Inflammatory macrophage treated with lipopolysaccharide for 4 hours (primary cell): ENCODE measurements at places on chromosomes 16 and 17.

DNA sequence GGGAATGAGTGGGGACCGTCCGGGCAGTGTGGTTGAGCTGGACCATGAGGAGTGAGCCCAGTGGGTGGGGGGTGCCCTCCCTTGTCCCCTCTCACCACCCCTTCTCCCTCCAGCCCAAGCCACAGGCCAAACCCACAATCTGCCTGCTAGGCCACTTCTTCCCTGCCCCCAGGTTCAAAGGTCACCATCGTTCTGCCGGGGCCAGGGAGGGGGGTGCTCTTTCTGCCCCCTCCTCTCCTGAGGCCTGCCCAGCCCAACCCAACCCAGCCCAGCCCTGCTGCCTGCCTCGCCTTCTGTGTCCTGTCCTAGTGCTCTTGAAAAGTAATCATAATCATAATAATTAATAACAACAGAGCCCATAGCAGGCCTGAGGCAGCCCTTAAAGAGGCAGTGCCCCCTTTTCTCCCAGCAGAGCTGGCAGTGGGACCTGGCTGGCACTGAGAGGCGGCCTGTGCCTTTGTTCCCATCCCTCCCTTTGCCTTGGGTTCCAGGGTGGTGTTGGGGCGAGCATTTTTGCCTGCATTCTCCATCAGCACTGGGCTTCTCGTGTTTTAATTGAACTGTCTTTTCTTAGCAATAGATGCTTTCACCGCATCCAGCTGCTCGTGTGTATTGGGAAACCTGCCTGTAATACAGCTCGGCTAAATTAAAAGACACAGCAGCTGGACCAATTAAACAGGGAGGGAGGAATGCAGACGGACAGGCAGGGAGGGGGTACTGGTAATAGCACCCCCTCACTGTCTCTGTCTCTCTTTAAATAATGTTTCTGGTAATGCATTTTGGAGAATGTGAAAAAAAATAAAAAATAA, 46.8 kb downstream of the SREBF1 start:
- DNase-seq: no peak

GRCh38 chr16:49203361-49203760, 78.3 kb downstream of the CBLN1 start:
- DNase-seq: no peak

DNA sequence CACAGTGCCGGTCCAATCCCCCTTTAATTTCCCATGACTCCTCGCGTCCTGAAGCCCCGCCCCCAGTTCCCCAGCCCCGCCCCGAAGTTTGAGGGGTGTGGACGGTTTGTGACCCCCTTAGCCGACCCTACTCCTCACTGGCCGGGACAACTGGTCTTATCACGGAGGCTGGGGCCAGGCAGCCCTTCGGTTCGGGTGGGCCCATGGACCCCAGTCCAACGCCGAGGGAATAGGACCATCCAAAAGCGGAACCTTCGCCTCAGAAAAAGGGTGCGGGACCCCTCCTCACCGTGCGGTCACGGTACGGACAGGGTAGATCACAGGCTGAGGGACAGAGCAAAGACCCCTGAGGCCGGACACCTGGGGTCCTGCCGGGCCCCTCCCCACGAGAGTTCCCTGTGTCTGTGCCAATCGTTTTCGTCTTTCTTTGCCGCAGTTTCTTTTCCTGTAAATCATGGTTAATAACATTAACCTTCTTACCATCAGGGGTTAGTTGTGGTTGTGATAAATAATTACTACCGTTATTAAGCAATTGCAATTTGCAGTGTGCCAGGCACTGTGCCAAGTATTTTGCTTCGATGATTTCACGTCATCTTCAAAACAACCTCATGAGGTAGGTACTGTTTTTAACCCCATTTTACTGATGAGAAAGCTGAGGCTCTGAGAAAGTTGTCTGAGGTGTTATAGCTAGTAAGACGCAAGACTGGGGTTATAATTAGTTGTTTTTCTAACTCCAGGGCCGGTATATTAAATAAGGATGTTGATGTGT, 543 bp downstream of the TMUB2 start:
- peak; percentile 27 for DNase-seq

- peak; percentile 56 for DNase-seq
Measured at GRCh38 chr17:7437950-7438614, 1.2 kb upstream of the FGF11 start.

DNA sequence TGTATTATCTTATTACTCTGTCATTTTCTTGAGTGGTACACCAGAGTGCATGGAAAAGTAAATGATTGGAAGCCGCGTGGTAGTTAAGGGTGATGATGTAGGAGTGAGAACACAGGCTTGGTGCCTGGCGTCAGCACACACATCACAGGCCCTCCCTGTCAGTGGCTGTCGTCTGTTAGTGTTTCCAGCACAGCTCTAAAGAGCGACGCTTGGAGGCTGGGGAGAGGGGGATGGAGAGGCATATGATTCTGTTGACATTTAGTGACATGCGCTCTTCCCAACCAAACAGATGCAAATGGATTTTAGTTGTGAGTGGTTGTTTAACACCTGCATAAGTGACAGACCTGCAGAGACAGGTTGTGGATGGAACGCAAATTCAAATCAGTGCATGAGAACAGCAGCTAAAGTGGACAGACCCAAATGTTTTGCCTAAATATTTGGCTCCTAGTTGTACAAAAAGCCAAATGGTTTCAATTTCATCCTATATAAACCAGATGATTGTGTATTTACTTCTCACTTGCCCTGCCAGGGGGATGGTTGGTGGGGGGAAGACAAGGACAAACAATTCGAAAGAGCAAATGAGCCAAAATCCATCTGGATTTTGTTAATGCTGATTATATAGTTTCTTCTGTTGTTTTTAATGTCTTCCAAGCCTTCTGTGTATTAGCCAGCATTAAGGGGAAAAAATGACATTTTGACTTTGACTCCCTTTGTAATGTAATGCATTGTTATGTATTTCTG, 222.3 kb downstream of the WWOX start:
- no peak for DNase-seq

GRCh38 chr17:3964203-3965117, at the start of gene ATP2A3:
Gene ATP2A3 (minus strand): TSS chr17:3964437. CDS start chr17:3964291, 146 bp downstream.
- DNase-seq: no peak

DNA sequence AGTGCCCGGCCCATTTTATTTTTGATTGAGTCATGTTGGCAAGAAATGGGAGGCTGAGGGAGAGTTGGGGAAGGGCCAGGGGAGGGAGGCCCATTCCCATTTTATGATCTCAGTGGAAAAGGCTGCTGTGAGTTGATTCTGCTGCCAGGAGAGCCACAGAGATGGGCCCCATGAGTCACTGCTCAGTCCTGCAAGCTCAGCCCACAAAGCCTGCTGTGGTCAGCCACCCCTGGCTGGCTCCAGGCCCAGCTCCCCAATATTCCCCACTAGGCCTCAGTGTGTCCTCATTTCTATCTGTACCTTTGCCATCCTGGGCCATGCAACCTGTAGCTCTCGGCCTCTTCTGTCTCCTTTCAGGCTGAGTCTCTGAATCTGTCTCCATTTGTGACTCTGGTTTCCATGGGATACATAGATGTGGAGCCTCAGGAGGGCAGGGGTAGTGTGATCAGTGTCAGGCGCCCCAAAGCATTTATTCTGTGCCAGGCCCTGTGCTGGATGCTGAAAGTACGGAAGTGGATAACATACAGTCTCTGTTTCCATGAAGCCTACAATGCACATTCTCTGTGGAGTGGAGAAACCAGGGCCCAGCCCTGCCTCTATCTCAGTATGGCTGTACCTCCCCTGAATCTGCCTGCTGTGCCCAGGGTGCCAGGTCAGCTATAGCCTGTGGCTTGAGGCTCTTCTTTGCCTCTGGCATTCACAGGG, 1.9 kb upstream of the PLEKHG4 start:
- DNase-seq: peak; percentile 25

GRCh38 chr16:66146798-66147197, 219.7 kb upstream of the CDH5 start:
- no peak for DNase-seq

DNA sequence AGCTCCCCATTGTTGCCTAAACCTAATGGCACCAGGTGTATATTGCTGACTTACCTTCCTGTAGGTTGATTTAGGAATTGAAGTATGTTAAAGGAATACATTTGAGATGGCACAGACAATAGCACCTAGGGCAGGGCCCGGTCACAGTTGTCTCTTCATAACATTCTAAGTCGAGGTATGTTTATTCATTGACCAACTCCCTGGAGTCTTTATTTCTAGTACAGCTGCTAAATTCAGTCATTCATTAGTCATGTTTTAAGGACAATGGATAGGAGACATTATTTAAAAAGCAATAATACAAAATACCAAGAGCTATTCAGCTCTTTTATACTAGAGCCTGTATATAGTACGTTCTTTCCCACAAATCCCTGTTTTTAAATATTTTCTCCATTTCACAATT, 369.5 kb upstream of the HSBP1 start:
- DNase-seq: no peak

- DNase-seq: no peak
Measured at GRCh38 chr16:87958632-87959031, 7.4 kb downstream of the BANP start.

DNA sequence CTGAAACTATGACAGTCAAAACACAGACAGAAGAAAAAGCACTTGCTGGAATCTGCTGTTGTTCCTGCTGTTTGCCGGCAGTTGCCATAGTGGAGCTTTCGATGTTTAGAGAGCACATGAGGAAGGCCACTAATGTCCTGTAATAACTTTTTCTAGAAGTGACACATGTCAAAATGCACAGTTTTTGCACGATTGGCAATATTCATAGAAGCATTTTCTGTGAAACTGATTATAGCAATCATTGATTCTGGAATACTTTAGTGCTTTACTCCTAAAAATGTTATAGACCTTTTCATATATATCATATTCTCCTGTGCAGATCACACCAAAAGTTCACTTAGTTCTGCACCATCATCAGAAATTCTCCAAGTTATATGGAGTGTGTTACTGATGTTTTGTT, 407.0 kb upstream of the SOX9 start:
- DNase-seq: no peak

- no peak for DNase-seq
Measured at GRCh38 chr16:86458149-86458777, 52.1 kb upstream of the FOXF1 start.

DNA sequence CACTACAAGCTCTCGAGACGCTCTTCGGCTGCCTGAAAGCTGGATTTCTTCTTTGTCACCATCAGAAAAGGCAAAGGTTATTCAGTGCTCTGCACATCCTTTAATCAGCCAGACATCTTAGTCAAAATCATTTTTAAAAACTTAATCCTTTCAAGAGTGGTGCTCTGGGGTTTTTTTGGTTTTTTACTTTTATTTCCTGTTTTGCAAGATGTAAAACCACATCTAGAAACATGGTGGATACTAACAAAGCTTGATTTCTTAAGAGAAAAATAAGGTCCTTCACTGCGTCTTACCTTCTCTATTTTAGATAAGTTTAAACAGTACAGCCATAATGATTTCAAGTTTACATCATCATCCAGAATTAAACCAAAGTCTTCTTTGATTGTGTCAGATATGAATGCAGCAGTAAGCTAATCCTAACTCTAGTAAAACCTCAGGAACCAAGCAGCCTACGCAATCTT, 6.3 kb downstream of the ANKRD11 start:
- DNase-seq: peak; percentile 59

DNA sequence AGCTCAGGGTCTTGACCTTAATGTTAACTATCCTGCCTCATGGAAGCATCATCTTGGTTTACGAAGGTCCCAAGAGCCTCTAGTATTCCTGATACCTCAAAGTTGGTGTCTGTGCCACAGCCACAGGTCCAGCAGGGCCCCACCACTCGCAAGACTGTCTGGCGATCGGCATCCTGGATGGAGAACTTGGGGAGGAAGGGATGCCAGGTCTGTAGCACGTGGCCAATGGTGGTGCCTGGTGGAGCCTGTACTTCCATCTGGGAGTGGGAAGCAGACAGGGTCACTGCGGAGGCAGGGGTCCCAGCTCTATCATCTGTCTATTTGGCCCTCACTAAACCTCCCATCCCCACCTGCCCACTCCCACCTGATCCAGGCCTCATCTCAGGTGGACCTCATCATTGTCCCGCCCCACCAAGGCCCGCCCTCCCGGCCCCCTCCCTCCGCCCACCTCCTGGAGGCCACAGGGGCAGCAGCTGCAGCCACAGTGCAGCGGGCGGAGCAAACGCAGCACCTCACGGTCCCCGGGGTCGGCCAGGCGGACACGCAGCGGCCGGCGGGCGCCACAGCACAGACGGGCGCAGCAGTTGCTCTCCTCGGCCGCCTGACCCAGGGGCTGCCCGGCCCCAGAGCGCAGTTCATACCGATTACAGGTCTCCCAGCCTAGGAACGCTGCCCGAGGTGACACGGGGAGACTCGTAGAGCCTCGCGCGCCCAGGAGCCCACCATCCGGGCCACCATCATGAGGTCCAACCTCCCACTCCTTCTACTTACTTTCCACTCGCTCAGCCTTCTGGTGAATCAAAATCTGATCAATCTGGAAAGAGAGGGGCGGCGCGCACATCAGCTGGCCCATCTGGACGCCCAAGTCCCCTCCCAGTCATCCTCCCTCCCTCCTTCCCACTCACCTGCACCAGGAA, 1.4 kb downstream of the PLSCR3 start:
- no peak for DNase-seq

- no peak for DNase-seq
Measured at GRCh38 chr16:78956859-78957258, 643.7 kb downstream of the MAF start.

GRCh38 chr17:46720408-46720807, 98.1 kb downstream of the WNT3 start:
- DNase-seq: no peak

GRCh38 chr17:27986805-27987684, 55.4 kb upstream of the NLK start:
- no peak for DNase-seq

DNA sequence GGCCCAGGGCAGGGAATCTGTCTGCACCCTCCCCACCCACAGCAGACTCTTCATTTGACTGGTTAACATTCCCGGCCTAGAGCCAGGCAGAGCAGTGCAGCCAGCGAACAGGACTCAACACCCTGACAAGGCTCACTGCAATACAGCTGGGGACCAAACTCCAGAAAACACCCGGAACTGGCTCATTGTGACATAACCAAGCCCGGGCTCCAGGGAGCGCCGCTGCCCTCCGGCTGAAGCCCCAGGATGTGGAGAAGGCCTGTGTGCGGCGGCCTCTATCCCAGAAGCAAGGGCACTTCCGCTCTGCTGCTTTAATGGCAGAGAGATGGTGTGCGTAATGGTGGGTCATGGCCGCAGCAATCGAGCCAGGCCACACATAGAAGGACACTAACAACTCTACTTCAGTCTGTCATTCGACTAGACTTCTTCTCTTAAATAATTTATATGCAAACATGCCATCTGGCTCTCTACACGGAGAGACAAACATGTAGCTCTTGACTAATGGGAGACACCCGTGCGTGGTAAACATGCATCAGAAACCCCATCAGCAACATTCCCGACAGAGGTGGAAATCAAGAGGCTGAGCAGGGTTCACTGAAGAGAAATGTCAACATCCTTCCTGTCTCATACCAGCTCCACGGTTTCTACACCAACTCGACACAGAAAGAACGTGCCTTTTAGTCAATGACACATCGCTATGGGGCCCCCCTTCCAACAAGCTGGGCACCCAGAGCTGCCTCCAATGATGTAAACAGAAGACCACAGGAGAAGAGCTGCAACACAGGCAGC, 18.0 kb downstream of the KLHDC4 start:
- no peak for DNase-seq

GRCh38 chr16:85386467-85387170, 226.5 kb upstream of the GSE1 start:
- DNase-seq: no peak
